NCI-H1694 treated with DMSO at 0.1 percent for 48 hours (cell line): ENCODE measurements at places on chromosomes 6 and 20.
A peak's percentile ranks its signal among the peaks of the same experiment; 100 is the strongest.

- no peak for DNase-seq
Observed at GRCh38 chr6:110287462-110288341, 70.4 kb downstream of the METTL24 start.

GRCh38 chr20:24378661-24379483, 90.6 kb upstream of the SYNDIG1 start:
- peak; percentile 77 for DNase-seq

DNA sequence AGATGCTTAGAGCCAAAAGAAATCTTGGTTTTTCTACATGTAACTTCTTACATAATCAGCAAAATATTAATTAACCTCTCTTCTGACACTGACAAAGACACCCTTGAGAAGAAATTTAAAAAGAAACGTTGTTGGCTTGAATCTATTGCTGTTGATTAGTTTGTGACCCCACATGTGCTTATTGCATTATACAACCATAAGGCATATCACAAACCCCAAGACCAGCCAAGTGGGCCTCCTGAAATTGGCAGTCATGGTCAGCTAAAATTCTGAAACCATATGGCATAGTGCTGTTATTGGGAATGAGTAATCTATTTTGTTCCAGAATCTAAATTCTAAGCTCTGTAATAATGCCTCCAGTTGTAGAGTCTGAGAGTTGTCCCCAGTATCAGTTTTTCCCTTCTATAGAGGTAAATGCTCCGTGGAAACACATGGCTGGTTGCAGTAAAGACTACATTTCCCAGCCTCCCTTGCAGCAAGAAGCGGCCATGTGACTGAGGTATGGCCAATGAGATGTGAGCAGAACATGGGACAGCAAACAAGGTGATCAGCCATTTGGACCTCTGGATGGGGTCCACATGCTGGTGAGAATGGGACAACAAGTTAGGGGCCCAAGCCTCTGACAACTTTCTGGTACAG, 42.3 kb upstream of the PTPN1 start:
- peak; percentile 37 for DNase-seq

DNA sequence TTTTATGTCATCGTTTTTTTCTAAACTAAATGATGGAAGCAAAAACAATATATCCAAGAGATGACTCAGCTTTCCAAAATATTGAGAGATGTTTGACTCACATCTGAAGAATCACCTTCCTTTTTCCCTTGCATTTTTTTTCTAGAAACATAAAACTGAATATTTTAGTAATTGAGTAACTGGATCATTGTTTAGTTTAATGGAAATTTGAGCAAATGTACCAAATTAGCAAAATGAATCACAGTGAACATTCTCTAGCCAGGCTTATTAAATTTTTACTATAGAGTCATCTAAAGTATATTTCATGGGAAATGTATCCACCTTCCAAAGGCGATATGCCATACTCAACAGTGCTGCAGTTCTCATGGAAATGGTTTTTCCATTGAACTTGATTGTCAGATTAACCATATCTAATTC, 145.5 kb downstream of the TENT5A start:
- DNase-seq, result no peak
